ENCODE measurements at places on chromosomes 7 and 10.

DNA sequence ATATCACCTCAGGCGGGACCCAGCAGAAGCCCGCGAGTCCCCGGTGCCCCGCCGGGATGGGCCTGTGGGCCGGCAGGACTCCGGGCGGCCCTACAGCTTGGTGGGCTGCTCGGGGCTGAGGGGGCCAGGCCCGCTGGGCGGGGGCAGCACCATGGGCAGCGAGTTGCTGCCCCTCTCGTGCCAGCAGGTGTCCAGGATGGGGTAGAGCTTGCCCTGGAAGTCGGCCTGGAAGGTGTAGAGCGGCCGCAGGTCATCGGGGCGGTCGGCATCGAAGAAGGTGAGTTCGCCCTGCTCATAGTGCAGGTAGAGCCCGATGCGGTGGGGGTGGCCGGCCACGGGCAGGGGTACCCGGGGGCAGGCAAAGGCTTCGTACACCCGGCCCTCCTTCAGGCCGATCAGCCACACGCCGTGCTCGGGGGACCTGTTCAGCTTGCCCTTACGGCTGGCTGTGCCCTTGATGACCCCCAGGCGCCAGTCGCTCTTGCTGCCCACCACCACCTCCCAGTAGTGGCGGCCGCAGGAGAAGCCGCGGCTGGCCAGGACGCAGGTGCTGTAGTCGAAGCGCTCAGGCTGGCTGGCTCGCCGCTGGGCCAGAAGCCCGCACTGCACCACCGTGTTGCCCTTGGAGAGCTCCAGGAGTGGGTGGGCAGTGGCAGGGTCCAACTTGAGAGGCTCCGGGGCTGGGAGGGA lies 4.3 kb upstream of the NSUN5 start:
- no peak for DNase-seq

DNA sequence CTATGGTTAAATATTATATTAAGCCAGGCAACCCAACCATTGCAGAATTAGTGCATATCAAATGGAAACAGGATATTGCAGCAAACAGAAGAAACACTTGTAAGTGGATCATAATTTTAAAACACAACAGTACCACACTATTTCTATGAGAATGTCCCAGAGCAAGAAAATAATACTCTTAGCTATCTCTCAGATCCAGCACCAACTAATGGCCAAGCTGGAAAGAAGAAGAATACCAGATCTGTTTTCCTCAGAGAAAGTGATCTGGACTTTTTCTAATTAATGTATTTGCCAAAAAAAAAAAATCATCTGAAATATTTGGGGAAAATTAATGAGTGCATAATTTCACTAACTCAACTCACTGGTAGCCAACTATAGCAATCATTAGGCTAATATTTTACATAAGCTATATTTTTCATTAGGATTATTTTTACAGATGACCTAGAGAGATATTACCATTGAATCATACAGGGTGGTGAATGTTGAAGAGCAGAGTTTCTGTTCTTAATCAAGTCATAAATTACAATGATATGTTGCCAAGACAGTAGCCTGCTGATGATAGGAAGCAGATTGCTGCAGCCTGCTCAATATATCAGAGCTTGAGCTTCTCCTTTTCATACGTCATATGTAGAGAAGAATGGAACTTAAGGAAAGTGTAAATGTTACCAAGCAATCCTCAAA lies 995.4 kb upstream of the LRRN3 start:
- DNase-seq = no peak

DNA sequence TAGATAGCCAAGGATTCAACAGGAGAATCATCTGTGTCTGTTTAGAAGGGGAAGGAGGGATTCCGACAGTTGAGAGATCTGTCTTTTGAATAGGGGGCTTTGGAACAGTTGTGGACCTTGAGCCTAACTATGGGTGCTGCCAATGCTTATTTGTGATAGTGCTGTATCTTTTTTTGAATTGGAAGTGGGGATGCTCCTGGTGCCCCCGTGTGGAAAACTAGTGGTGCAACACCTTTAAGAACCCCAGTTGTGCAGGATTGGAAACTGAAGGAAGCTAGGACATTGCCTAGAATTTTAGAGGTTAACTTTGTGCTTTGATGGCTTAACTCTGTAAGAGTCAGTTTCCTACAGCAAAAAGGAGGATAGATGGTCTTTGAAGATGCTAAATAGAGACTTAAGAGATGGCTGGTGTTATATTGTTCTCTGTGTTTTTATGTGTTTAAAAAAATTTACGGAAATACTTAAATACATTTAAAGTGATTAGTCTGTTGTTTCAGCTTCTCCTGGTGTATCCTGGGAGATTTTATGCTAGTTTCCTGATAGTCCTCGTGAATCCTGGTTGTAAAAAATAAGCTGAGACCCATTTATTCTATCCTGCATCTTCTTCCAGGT lies 69.3 kb downstream of the AP3M1 start:
- DNase-seq = no peak

DNA sequence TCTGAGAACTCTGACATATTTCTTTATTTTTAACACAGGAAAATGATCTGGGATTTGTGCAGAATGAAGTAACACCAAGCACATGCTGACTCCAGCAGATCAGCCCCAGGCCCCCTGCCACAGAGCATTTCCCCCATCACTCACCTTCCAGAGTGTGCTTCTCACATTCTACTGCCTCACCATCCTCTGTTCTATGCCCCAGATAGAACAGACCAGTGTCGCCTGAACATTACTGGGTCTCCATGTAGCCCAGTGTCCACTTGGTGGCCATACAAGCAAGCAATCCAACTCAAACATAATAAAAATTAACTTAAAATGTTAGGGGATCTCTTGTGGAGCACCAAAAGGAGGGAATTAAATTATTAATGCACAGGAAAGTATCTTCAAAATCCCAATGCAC lies 58.8 kb downstream of the SORBS1 start:
- DNase-seq = no peak

GRCh38 chr7:139687980-139688632 lies 89.7 kb downstream of the HIPK2 start:
- DNase-seq = no peak

DNA sequence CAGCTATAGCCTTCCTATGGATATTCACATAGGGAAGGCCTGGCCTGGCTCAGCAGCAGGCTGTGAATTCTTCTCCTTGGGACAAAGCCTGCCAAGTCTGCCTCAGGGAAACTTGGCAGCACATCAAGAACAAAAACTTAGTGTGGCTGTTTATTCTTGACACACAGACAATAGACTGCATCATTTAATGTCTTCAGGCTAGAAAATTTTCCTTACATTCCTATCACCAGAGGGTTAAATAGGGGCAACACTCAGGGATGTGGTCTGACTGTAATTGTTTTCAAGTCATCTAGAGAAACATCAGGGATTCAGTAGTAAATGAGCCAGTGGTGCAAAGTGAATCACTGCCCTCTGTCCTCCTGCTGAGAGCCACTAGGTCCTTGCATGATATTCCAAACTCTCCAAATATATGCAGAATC lies 137.3 kb downstream of the SEMA3C start:
- no peak for DNase-seq

GRCh38 chr10:113100281-113100680 lies 150.2 kb downstream of the TCF7L2 start:
- no peak for DNase-seq

- no peak for DNase-seq
Observed at GRCh38 chr7:69624435-69625230, 26.4 kb downstream of the AUTS2 start.

DNA sequence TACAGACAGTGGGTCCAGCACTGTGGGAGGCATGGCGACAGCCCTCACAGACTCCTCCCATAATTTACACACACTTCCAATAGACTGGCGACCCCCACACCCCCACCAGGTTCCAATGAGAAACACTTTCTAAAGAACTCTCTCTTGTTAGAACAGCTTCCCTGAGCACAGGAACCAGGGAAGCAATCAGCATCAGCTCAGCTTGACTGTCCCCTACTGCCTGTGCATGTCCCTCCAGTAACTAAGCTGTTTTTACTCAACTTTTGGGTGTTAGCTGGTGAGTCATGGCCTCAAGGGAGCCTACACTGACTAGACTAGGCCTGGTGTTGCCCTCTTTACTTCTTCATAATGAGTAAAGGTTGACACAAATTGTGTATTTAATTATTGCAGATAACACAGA lies 32.6 kb upstream of the HERPUD2 start:
- DNase-seq = no peak

GRCh38 chr10:2222631-2223030 lies 485.3 kb upstream of the ADARB2 start:
- DNase-seq = no peak

GRCh38 chr7:94962661-94963060 lies 55.3 kb downstream of the PPP1R9A start:
- no peak for DNase-seq

- no peak for DNase-seq
Observed at GRCh38 chr7:116713918-116714317, 41.9 kb downstream of the MET start.

DNA sequence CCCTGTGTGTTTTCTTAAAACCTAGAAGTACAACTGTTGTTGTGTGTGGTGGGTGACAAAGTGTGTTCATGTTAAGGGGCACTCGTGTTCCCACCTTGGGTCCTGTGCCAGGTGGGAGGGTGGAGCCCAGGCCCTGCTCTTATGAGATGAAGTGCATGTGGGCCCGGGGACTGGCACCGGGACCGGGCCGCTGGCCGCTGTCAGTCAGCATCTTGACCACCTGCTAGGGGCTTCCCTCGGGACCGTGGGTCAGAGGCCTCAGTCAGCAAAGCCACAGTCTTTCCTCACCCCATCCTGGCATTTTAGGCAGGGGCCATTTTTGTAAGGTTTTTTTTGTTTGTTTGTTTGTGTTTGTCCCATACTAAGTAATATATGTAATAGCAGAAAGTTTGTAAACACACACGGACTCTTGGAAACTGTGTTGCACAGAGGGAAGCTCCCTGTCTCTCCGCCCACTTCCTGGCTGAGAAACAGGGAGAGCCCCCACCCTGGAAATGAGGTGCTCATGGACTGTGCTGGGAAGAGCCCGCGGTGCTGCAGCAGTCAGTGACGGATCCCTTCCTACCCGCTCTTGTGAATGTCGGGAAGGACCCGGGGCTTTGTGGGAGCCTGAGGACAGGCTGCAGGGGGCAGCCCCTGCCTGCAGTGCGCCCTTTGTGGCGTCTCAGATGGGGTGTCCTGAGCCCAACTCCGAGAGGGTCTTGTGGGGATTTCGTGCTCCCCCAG lies 13.4 kb downstream of the AGAP3 start:
- DNase-seq = no peak

DNA sequence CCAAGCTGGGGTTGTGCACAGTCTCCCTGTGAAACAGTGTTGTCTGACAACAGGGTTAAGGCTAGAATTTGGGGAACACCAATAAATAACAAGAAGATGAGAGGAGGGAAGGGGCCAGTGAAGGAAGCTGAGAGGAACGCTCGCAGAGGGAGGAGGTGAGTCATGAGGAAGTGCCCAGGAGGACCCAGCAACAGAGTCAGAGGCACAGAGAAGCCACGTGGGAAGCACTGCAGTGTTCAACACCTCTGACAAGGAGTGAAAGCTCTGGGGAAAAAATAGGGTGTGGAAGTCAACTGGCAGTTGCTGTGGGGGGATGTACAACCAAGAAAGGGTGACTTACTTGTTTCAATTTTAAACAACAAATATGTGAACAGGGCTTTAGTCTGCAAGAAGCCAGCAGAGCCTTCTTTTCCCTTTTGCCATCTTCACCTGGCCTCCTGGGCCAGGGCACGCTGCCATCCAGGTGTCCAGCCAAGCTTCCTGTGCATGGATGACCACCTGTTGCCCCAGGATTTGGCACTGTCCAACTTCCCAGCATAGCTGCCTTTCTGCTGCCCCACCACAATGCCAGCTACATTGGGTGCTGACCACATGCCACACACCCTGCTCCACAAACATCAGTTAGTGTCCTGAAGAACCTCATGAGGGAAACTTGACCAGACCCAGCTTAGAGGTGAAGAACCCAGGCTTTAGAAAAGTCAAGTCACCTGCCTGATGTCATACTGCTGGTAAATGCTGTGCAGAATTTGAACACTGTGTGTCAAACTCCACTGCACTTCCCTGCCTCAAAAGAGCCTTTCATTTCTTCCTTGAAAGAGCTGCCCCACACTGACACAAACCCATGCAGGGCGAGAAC lies 69.6 kb downstream of the ATXN7L1 start:
- DNase-seq = no peak

- no peak for DNase-seq
Observed at GRCh38 chr7:88628363-88629085, 131.0 kb upstream of the ZNF804B start.

DNA sequence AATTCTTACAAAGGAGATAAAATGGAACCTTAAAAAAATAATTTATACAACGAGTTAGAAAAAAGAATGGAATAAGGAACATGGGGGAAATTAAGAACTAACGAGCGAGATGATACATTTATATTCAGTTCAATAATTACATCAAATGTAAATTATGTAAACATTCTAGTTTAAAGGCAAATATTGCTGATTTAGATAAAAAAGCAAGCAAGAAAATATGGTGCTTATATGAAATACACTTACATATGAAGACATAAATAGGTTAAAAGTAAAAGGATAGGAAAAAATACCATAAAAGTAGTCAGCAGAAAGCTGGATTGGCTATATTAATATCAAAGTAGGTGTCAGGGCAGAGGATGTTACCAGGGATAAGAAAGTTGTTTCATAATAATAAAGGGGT lies 127.0 kb upstream of the AHR start:
- no peak for DNase-seq

- no peak for DNase-seq
Observed at GRCh38 chr7:112806156-112806555, 16.0 kb upstream of the TMEM168 start.

DNA sequence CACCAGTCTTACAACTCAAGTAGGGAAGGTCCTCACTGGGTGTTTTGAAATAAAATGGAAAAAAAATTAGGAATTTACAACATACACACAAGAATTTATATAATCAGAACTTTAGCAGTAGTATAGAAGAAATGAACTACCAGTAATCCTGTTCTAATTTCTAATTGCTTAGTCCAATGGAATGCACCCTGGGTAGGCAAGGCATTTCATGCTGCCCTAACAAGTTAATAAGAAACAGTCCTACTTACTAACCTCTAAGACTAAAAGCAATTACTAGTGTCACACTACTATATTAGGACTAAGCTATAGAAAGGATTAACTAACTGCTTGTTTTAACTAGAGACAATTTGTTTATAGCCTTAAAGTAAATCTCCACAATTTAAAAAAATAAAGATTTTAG lies 158.1 kb downstream of the BTAF1 start:
- DNase-seq = no peak

- DNase-seq = no peak
Observed at GRCh38 chr7:33044986-33045385, 17.6 kb downstream of the NT5C3A start.

DNA sequence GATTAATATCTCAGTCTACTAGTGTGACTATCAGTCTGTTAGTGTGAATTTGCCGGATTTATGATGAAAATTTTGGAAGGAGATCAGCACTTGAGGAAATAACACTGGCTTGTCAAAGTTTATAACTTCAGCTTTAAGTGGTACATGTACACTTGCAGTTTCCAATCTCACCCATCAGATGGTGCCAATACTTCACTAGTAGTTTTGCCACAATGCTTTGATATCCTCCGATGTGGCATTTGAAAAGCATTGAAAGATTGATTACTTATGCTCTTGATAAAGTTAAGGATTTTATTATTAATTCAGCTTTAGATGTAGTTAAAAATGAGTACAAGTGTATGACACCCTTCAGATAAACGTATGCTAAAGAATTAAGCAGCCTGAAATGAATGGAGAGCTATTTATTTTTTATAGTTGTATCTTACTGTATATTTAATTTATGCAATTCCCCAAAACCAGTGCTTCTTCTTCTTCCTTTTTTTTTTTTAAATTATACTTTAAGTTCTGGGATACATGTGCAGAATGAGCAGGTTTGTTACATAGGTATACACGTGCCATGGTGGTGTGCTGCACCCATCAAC lies 98.2 kb downstream of the ANLN start:
- no peak for DNase-seq

- DNase-seq = no peak
Observed at GRCh38 chr7:142175594-142175993, 64.1 kb downstream of the MGAM2 start.

All from cortex of kidney (tissue), 1 donor.